ENCODE measurements at places on chromosomes 6 and 20. TPM values are rescaled to one million over a fixed set of nuclear protein-coding genes. Genes with fewer than 3 reads are reported as not detected.

Gene RIMS4
- 0.07 TPM for total RNA-seq

Gene BHLHE23
- not detected for total RNA-seq

Gene TAF4
- 12.0 TPM for total RNA-seq

GRCh38 chr20:38790200-38791053 lies 15.1 kb upstream of the PPP1R16B start:
- DNase-seq: peak; percentile 47

- DNase-seq: no peak
Observed at GRCh38 chr6:56771189-56771588, 128.5 kb upstream of the DST start.

DNA sequence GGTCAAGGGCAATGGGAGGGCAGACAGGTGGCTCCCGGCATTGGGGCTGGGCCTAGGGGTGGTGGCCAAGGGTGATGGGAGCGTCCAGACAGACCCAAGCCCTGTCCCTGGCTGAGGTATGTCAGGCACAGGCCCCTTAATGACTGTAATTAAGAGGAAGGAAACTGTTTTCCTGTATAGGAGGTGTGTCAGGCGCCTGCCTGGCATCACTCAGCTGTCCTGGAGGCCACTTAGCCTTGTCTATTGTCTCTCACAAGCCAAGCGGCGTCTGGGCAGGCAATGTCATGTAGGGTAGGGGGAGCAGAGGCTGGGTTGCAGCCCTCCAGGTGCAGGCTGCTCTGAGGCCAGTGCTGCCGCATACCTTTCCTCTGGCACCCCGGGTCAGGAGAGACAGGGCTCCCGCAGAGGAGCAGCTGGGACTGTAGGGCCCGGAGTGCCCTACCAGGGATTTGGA lies 3.9 kb upstream of the FAM83C start:
- no peak for DNase-seq

- no peak for DNase-seq
Observed at GRCh38 chr20:47298624-47299023, 57.9 kb downstream of the ZMYND8 start.

DNA sequence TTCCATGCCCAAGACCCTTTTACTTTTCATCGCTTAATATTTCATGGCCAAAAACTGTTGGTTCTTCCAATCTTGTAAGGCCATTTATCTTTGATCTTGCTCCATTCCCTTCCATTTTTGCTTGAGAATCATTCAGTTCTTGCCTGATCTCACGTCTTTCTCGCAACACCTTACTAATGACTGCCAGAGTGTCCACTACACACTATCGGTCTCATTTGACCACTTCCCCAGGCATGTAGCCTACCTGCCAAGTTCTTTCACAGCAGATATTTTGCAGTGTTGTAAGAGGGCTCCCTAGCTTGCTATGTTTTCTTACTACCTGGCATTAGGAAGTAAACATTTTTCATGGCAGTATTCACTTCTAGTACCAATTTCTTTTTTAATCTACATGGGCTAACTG lies 248.0 kb downstream of the ESR1 start:
- no peak for DNase-seq

Gene GSTA3
- total RNA-seq: not detected

Gene SLC17A2
- total RNA-seq: 11.2 TPM

GRCh38 chr6:32679492-32679891 lies 13.0 kb upstream of the HLA-DQB1 start:
- DNase-seq: no peak

GRCh38 chr6:52317841-52318581 lies 33.5 kb upstream of the MCM3 start:
- DNase-seq: peak; percentile 63

DNA sequence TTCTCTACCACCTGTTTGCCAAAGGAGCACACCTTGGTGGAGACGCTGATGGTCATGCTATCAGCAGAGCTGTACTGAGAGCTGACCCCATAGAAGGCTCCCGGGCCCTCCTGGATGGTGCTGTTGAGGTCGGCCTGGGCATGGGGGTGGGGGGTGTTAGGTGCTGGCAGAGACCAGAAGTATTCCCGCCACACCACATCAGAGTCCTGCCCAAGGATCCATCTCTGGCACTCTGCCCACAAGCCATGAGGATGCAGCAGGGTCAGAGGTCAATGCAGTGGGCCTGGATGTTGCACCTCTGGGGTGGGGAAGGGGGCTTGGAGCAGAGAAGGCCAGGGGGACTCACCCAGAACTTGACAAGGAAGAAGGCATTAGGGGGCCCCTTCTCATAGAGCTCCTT lies 7.4 kb downstream of the RPL10A start:
- no peak for DNase-seq

DNA sequence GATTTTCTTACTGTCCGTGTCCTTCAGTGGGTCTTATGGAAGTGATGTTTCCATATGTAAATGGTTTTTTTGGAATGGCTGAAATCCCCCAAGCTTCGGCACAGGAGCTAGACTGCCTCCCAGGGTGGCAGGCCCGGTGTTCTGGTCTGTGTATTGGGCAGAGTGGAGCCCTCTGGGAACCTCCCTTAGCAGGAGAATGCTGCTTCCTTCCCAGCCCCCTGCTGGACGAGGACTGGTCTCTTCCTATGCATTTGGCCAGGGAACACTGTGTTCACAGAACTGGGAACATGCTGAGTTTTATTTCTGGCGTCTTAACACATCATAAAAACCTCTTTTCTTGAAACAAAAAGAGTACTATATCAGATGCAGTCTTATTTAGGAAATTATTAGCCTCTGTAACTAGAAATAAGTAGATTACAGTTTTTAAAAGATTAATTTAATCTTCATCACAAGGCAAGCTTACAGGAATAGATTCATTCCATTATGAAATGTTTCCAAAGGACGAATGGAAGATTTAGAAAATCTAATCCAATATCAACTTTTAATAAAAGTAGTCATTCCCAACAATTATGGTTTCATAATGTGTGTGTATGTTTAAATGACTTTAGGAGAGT lies 56.6 kb downstream of the SYTL3 start:
- peak; percentile 52 for DNase-seq

- DNase-seq: no peak
Observed at GRCh38 chr6:105163183-105163582, 16.6 kb downstream of the POPDC3 start.

- DNase-seq: peak; percentile 83
Observed at GRCh38 chr6:158026054-158026900, 44.6 kb downstream of the SYNJ2 start.

- DNase-seq: no peak
Observed at GRCh38 chr20:48709058-48709691, 118.6 kb downstream of the PREX1 start.

GRCh38 chr6:53585208-53585900 lies 40.5 kb upstream of the GCLC start:
- DNase-seq: no peak

Gene RPS6KA2
- 0.03 TPM for total RNA-seq

DNA sequence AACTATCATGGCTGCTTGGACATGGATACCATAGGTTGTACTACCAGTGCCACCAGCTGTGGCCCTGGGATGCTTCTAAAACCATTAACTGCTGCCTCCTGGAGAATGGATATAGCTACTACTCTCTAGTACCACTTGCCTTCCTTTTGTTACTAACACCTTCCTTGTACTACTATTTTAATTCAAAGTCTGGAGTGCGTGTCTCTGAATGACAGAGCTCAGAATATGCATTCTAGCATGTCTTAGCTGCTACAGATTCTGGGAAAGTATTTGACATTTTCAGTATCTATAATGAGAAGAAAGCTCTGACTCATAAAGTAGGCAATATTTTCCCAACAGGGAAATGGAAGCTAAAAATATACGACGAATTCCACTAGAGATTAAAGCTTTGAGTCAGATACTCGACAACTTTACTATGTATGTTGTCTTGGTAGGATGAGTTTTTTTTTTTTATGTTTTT lies 112.3 kb downstream of the PFDN4 start:
- no peak for DNase-seq

Gene SEMG1
- not detected for total RNA-seq

DNA sequence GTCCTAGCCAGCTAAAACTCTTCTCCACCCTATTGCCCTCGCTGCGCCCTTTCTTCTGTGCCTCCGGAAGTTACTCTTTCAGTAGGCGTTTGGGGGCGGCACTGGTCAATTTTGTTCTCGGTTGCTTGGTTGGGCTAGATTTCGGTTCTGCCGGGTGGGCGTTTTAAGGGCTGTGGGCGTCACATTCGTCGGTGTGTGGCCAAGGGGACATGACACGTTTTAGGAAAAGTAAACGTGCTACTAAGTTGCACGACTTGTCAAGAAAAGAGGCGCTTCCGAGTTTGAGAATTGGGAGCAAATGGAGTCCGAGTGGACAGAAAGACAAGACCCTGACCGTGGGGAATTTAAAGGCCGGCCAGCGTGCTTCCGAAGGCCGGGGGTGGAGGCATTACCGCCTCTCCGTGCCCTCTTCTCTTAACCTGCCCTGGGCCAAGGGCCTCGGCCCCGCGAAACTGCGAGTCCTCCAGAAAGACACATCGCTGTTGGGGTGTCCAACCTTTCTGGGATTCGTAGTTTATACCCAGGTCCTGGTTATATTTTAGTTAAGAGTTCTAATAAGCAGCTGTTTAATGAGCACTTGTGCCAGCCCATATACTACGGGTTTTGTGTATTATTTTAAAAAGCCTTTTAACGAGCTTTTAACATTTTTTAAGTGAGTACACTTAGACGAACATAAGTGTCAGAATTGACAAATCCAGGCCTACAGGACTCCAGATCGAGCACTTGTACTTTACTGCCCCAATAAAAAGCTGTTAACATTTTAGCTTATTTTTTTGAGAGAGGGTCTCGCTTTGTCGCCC lies 664 bp upstream of the BAG6 start:
- DNase-seq: peak; percentile 98

- DNase-seq: no peak
Observed at GRCh38 chr6:117440706-117441525, 15.2 kb upstream of the ROS1 start.

Gene RCAN2
- total RNA-seq: not detected

Gene ABHD16B
- total RNA-seq: not detected

- DNase-seq: no peak
Observed at GRCh38 chr6:8969747-8970146, 534.4 kb upstream of the SLC35B3 start.

- no peak for DNase-seq
Observed at GRCh38 chr20:53162251-53162835, 190.2 kb downstream of the TSHZ2 start.

GRCh38 chr6:17415321-17415720 lies 21.9 kb downstream of the CAP2 start:
- DNase-seq: no peak

DNA sequence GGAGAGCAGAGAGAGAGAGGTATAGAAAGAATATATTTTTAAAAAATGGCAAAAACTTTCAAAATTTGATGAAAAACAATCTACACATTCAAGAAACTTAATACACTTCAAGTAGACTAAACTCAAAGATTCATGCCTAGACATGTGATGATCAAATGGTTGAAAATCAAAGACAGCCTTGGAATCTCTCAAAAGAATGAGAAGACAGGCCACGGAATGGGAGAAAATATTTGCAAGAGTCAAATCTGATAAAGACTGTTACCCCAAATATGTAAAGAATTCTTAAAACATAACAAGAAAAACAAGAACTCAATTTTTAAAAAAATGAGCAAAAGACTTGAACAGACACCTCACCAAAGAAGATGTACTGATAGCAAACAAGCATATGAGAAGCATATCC lies 49.7 kb downstream of the THEMIS start:
- DNase-seq: no peak

- DNase-seq: no peak
Observed at GRCh38 chr6:26445934-26446667, 5.8 kb downstream of the BTN3A3 start.

- no peak for DNase-seq
Observed at GRCh38 chr20:23225407-23226060, 125.1 kb upstream of the NXT1 start.

Gene RAET1G
- not detected for total RNA-seq

Gene VEGFA
- total RNA-seq: 68.1 TPM

GRCh38 chr20:46550461-46550860 lies at the start of gene OCSTAMP:
OCSTAMP (minus strand) TSS chr20:46550654; CDS start chr20:46550560, 94 bp downstream.
- no peak for DNase-seq

Gene NEURL2
- 4.1 TPM for total RNA-seq

- no peak for DNase-seq
Observed at GRCh38 chr6:1739680-1740079, 130.0 kb downstream of the FOXC1 start.

GRCh38 chr6:62492192-62492822 lies 206.3 kb upstream of the KHDRBS2 start:
- no peak for DNase-seq

DNA sequence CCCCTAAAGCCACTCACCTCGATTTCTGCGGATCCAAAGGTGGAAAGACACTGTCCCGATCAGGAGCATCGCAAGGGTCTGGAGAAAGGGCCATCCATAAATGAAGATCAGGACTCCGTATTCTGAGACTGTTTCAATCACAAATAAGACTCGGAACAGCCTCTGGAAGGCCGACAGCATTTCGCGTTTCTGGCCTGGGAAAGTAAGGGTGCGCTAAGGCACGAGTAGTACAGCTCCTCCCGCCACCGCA lies 44.6 kb downstream of the DPPA5 start:
- no peak for DNase-seq

- DNase-seq: no peak
Observed at GRCh38 chr6:148447521-148448230, 105.0 kb downstream of the SASH1 start.

DNA sequence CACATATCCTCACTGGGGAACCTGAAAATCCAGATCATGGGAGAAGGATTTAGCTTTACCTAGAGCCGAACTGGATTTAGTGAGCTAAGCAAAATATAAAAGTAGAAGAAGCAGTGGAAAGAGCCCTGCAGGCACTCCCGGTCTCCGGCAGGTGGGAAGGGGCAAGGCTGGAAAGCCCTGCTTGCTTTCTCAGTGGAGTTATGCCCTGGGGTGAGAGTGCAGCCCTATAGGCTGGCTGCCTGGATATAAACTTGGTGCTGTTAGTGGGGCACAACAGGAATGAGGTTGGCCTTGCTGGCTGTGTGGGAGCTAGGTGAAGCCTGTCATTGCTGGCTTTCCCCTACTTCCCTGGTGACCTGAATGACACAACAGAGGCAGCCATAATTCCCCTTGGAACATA lies 122.0 kb downstream of the CDK19 start:
- DNase-seq: no peak

- DNase-seq: no peak
Observed at GRCh38 chr20:3166913-3167342, 6.4 kb downstream of the LZTS3 start.

DNA sequence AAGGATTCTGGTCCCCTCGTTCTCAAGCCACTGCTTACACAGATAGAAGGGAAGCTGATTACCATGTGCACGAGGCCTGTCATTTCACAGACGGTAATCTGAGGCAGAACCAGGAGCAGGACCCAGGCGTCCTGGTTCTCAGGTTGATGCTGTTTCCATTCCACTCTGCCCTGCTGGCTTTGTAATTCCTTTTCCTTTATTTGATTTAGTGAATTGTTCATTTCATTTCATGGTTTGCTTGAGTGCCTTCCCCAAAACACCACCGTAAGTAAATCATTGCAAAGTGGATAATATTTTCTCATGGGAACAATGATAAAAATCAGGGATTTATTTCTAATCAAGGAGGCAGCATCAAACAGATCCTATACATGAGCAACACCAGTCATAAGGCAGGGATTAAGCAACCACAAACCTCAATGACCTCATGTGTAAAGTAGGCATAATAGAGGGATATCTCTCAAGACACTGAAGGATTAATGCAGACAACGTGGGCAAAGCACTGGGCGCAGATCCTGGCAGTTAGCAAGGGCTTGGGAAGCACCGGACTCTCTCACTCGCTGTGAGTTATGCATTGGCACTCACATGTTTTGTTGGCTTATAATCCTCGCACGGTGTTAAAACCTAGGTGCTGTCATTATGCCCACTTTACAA lies 229.5 kb upstream of the FOXQ1 start:
- DNase-seq: no peak

- no peak for DNase-seq
Observed at GRCh38 chr6:63140692-63141318, 70.5 kb upstream of the FKBP1C start.

GRCh38 chr20:49542514-49542991 lies 25.4 kb downstream of the PTGIS start:
- DNase-seq: no peak

Measured in HepG2 (cell line).